Right lobe of liver (tissue), 6 donors: ENCODE measurements at places on chromosomes 4 and X. TPM values are rescaled to one million over a fixed set of nuclear protein-coding genes. Genes with fewer than 3 reads are reported as not detected.

OSTC gene
- total RNA-seq: 73.6 TPM

DNA sequence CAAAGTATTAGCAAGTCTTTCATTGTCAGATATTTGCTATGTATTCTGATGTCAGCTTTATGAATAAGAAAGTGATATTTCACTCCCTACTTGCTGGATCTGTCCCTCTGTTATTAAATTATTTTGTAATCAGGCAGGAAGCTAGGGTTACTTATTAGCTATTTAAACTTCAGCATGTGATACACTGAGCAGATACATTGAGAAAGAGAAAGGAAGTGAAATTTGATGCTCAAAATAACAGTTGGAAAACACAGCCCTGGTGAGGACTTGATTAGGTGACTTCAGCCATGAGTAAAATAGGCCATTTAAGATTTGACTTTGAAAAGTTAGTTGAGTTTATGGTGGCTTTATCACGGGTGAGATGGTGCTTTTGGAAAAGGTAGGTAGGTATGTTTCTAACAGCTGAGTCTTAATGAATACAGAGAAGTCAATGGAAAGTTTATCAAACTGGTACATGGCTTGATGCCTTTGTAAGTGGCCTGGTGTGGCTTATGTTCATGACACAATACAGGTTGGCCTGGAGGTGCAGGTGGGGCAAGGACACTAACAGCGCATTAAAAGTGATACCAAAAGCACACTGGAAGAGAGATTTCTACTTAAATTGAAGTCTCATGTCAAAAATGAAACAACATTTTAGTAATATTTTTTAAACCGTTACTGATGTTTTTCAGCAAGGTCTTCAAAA, 321.2 kb upstream of the SPOCK3 start:
- DNase-seq: no peak

DNA sequence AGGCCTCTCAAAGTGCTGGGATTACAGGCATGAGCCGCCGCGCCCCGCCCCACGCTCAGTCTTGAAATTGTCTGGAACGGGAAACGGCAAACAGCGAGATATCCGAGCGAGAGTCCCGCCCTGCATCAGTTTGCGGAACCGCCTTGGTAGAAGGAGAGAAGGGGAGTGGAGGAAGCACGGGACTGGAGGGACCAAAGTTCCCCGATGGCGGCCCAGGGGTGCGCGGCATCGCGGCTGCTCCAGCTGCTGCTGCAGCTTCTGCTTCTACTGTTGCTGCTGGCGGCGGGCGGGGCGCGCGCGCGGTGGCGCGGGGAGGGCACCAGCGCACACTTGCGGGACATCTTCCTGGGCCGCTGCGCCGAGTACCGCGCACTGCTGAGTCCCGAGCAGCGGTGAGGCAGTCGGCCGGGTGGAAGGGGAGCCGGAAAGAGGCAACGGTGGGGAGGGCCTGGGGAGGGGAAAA, at the start of gene BST1:
Gene BST1 (plus strand): TSS at position 125 of the 463 bp plus-strand sequence. CDS start 80 bp downstream, at position 205.
- DNase-seq: peak; percentile 71

DNA sequence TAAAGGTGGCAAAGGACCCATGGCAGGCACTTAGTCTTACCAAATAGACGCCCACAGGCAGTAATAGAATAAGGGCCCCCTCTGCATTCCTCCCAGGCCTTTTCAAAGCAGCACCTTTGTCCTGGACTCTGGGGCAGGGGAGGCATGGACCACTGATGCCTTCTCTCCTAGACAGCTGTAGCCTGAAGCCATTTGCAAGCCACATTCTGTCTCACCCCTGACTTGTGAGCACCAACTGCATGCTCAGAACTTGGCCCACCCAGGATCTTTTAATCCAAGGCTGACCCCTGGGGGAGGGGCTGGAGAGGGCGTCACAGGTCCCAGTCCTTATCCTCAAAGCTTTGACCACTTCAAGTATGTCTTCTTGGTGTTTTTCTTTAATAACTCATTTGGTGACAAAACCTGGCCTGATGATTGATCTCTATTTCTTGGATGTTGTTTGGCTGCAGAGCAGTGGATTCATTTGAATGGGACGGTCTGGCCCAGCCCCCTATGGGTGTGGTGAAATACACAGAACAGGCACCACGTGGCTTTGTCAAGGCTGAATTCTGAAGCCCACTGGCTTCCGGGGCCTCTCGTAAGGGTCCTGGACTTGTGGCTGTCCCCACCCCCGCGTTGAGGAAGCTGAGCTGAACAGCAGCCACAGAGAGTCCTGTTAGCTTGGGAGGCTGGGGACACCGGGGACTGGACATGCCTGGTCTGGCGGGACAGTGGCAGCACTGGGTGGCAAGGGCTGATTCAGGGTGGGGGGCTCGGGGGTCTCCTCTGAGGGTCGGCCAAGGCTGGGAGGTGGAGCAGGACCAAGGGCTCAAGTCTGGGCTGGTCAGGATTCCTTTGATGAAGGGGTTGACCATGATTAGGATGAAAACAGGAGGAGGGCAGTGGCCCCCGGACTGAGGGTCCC, 36.6 kb downstream of the ADRA2C start:
- DNase-seq: peak; percentile 5
